Inflammatory macrophage (primary cell): ENCODE measurements at places on chromosomes 6 and 20.

DNA sequence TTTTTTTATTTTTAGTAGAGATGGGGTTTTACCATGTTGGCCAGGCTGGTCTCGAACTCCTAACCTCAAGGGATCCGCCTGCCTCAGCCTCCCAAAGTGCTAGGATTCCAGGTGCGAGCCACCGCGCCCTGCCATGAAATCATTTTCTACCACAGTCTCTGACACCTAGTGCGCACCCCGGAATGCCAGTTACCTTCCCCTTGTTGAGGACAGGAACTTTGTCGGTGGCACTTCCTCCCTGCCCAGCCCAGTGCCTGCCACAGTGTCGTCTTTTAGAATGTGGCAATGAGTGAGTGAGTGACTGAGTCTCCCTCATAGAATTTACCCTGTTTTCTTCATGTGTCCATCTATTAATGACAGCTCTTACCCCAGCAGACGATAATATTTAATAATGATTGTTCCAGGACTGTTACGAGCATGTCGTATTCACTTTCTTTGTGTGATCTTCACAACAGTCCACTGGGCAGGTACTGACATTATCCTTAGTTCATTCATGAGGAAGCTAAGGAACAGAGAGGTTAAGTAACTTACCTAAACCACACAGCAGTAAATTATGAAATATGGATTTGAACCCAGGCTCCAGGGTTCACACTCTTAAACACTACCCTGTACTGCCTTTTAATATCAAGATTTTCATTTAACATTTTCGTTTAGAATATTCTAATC, 1.8 kb downstream of the OSBPL2 start:
- DNase-seq = peak; percentile 39

- DNase-seq = no peak
Observed at GRCh38 chr6:41658636-41659035, 20.4 kb downstream of the MDFI start.

DNA sequence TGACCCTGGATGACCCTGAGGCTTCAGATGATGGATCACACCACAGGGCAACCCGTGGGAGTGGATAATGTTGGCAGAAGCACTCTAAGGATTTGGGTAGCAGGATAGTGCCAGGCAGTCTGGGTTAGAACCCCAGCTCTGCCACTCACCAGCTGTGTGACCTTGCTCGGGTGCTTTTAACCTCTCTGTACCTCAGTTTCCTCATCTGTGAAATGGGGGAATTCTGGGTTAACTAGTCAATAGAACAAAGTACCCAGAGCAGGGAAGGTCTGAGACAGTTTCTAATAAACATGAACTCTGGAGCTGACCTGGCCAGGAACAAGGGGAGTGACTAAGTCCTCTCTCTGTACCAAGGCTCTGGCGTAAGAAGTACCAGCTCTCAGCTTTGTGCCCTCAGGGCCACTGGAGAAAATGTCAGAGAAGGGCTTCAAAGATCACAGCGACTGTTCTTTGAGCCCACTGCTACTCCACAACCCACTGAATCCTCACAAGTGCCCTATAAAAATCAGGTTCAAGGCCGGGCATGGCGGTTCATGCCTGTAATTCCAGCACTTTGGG, 14.7 kb upstream of the NOL4L start:
- no peak for DNase-seq

- peak; percentile 7 for DNase-seq
Observed at GRCh38 chr20:33897313-33897912, 86.3 kb downstream of the CHMP4B start.

- DNase-seq = peak; percentile 35
Observed at GRCh38 chr20:47355489-47356219, 845 bp downstream of the ZMYND8 start.

GRCh38 chr20:50278684-50279531, 88.3 kb downstream of the CEBPB start:
- DNase-seq = no peak

GRCh38 chr6:101722471-101722870, 329.0 kb downstream of the GRIK2 start:
- no peak for DNase-seq
